ENCODE measurements at places on chromosomes 7 and 10. TPM values are rescaled to one million over a fixed set of nuclear protein-coding genes. Genes with fewer than 3 reads are reported as not detected.

DNA sequence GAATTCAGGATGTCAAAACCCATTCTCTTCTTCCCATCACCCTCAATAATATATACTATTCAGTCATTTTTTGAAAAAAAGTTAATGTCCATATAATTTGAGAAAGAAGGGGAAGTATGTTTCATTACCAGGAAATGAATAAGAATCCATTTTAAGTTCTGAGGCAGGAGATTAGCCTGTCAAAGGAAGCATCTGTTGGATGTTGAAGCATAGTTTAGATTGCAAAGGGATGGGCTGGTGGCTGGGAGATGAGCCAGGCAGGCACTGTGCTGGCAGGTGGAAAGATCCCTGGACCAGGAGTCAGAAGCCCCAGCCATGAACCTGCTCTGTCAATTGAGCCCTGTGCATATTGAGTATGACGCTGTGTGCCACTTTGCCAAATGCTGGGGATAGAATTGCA, 48.4 kb upstream of the CRTAC1 start:
- DNase-seq, result no peak

GRCh38 chr7:5692845-5693278, 88.6 kb downstream of the RNF216 start:
- no peak for DNase-seq

- no peak for DNase-seq
These were observed 50.6 kb upstream of the DUSP5 start for GRCh38 chr10:110446954-110447608.

DNA sequence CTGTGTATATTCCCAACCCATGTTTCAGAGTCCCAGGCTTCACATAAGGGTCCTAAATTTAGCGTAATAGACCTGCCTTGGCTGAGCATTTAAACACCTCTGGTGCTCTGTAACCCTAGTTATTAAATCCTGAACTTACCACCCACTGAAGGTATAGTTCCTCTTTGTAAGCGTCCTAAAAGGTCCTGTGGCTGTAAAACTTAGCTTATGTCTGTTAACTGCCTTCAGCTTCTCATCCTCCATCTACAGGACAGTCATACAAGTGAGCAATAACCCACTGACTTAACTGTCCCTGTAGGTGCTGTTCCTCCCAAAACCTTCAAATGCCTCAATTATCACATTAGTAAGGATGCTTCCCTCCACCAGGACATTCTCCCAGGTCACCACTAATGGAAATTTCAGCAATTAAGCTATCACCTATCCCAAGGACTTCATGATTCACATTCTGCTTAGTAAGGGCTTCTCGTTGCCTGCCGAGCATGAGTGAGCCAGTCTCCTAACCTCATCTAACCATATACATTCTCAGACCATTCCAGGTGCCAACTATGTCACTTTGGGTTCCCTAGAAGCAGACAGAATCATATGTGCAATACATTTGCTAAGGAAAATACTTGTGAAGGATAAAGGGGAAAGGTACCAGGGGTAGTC, 55.8 kb downstream of the CASD1 start:
- no peak for DNase-seq

DNA sequence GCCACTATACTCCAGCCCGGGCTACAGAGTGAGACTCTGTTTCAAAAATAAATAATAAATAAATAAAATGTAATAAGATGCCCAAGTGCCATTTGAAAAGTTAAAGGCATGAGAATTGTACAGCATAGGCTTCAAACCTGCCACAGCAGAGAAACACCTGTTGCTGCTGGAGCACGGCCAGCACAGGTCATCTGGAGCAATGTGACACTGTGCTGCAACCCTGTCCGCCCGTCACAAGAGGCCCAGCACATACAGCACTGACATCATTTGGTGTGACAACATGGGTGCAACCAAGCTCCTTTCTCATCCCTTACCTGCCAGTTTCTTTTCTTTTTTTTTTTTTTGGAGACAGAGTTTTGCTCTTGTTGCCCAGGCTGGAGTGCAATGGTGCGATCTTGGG, 1.3 kb downstream of the RFC2 start:
- no peak for DNase-seq

DNA sequence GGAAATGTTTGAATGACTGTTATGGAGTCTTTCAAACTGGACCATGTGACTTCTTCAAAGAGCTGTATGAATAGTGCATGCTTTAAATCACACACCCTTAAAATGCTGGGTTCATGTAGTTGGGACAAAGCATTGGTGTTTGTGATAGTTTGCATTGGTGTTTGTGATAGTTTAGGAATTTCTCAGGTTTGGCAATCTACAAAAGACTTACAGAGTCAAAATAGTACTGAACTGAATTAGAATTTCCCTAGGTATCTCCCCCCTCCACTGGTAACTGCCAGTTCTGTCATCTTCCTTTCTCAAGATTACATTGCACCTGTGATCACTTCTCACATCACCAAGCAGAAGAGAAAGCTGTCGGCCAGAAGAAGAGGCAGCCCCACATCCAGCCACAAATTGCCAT, 261.1 kb downstream of the GATA3 start:
- DNase-seq, result no peak

- DNase-seq, result no peak
These were observed 8.8 kb upstream of the ZMIZ1 start for GRCh38 chr10:79059859-79060379.

GRCh38 chr10:33334153-33334804, at the start of gene NRP1:
Gene NRP1 (minus strand): TSS chr10:33334667. CDS start chr10:33334382, 285 bp downstream.
- DNase-seq, result no peak

GRCh38 chr7:118184565-118184940, 589 bp downstream of the LSM8 start:
- DNase-seq, result no peak

- no peak for DNase-seq
These were observed 101.8 kb downstream of the CALN1 start for GRCh38 chr7:72310301-72310700.

DNA sequence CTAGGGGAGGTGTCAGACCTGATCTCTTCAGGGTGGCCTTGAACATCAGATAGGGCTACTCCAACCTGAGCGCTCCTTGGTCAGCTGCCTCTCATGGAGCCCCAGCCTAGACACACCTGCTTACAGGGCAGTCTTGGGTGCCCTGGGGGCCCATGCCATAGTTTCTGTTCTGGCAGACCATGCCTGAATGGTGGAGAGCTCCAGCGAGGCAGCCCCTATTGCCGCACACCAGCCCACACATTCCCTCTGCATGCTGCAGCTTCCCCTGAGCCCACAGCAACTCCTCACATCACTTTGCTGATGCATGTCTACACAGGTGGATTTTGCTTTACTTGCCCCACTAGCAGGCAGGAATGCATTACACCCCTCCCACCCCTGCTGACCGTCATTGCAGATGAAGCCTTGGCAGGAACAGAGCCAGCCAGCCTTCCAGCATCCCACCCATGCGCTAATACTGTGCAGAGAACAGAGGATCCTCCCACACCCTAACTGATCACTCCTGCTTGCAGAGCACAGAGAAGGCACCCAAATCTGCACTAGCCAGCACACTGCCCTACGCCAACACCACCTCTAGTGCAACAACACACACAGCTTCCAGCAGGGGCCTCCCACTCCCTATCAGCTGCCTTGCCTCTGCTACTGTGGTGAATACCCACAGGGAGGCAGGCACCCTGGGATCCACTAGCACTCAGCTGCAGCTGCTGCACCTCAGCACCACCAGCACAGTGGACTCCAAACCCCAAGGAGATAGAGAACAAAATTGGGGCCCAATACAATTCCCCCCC, 43.0 kb upstream of the GRM3 start:
- DNase-seq, result no peak

GRCh38 chr7:2172311-2173188, 60.2 kb downstream of the MAD1L1 start:
- DNase-seq, result no peak

GRCh38 chr7:121755286-121755685, 117.7 kb upstream of the PTPRZ1 start:
- DNase-seq, result no peak

- no peak for DNase-seq
These were observed 2.8 kb downstream of the EEPD1 start for GRCh38 chr7:36155811-36156361.

GRCh38 chr7:149869867-149870266, 3.9 kb upstream of the ATP6V0E2 start:
- no peak for DNase-seq

- no peak for DNase-seq
These were observed 87.9 kb downstream of the STRA8 start for GRCh38 chr7:135321556-135321955.

DNA sequence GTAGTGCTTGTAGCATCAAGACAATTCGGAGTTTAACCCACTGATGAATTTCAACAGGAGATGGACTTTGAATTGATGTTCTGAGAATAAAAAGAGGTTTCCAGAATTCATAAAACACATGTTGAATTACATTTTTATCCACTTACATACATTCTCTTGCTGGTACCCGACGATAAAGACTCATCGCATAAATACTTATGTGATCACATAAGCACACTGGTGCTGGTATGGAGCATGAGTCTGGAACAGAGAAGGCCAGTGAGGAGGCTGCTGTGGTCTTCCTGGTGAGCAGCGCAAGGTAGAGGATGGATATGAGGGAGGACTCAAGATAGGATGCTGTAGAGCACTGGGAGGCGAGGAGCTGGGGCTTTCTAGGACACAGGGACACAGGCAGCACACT, 109.0 kb downstream of the RNF216 start:
- DNase-seq, result no peak

DNA sequence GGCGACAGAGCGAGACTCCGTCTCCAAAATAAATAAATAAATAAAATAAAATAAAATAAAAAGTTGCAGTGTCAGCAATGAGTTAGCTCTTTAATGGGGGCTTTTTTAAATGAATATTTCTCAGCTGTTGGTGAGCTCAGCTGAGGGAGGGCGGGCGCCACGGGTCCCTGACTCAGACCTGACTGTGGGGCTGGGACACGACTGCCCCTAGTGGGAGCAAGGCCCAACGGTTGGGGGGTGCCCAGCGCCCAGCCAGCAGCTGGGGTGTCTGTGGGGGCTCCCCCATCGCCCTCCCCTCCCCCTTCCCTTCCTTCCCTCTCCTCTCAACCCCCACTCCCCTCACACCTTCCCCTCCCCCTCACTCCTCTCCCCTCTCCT, 46.6 kb downstream of the PWWP2B start:
- DNase-seq, result no peak

DNA sequence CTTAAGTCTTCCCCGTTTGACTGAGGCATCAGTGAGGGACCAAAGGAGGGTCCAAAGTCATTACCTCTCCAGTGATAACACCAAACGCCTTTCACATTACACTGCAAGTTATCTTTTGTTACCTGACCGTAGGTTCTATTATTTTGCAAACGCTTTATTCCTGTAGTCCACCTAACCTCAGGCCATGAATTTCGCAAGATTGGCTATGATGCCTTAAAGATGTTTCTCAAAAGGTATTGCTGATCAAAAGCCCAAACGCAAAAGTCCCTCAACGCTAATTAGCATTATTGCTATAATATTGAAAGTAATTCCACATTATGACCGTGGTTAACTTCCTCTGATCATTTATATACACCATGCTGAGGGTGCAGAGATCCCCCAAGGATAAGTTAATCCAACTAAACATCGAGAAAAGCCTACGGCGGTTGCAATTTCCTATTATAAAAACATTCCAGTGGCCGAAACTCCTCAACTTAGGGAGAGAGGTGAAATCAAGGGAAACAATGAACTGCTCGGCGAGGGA, 649 bp downstream of the DNA2 start:
- DNase-seq, result no peak

Gene AMPH
- total RNA-seq, result 13.3 TPM

Gene AKR1C3
- total RNA-seq, result 45.4 TPM

Gene NXPH1
- 0.25 TPM for total RNA-seq

Gene PLXNA4
- 14.0 TPM for total RNA-seq

Gene PSD
- total RNA-seq, result 6.4 TPM

Gene UPK3B
- total RNA-seq, result 2.7 TPM

Gene NODAL
- total RNA-seq, result not detected

Gene POM121L12
- not detected for total RNA-seq

Gene TLX1
- total RNA-seq, result not detected

Gene RAMP3
- total RNA-seq, result 50.1 TPM

Gene TMEM225B
- 1.2 TPM for total RNA-seq

Gene OPN4
- not detected for total RNA-seq

Gene CHRM2
- total RNA-seq, result 1.2 TPM

Gene CCDC186
- 25.5 TPM for total RNA-seq
